CD8-positive, alpha-beta T cell (primary cell): ENCODE measurements at places on chromosomes 11 and 22. TPM values are rescaled to one million over a fixed set of nuclear protein-coding genes. Genes with fewer than 3 reads are reported as not detected.

Gene HTR3A
- total RNA-seq = not detected

- no peak for DNase-seq
Observed at GRCh38 chr11:36012979-36013378, 69.1 kb downstream of the LDLRAD3 start.

- DNase-seq = no peak
Observed at GRCh38 chr11:114784216-114784615, 105.9 kb downstream of the NXPE2 start.

DNA sequence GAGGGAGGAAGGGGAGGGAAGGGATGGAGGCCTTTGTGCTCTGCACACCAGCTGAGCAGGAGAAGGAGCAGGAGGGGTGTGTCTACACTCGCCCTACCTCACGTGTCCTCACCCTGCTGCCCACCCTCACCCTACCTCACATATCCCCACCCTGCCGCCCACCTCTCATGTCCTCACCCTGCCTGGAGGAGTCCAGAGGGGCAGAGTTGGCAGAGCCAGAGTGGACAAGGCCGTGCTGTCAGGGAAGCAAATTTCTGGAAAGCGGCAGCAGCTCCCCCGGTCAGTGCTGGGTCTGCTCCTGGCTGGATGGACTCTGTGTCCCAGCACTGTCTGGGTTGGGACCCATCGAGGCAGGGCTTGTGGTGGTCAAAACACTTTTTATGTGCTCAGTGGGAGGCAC lies 799.6 kb downstream of the BRD1 start:
- no peak for DNase-seq

- no peak for DNase-seq
Observed at GRCh38 chr11:71307811-71308645, 55.7 kb upstream of the SHANK2 start.

- no peak for DNase-seq
Observed at GRCh38 chr11:128894286-128894681, 3.1 kb downstream of the KCNJ5 start.
